ENCODE measurements at places on chromosomes 7 and 10. TPM values are rescaled to one million over a fixed set of nuclear protein-coding genes. Genes with fewer than 3 reads are reported as not detected.

- no peak for DNase-seq
Observed at GRCh38 chr7:129055294-129055816, 444 bp upstream of the TNPO3 start.

GRCh38 chr7:114645451-114645850 lies 230.8 kb downstream of the FOXP2 start:
- DNase-seq: no peak

Gene MSMB
- not detected for total RNA-seq

- DNase-seq: no peak
Observed at GRCh38 chr7:4871930-4872675, 10.3 kb upstream of the PAPOLB start.

Gene ATOH7
- not detected for total RNA-seq

All from osteocyte (in vitro differentiated cells).